NCI-H524 (cell line): ENCODE measurements at places on chromosomes 3 and 15.

DNA sequence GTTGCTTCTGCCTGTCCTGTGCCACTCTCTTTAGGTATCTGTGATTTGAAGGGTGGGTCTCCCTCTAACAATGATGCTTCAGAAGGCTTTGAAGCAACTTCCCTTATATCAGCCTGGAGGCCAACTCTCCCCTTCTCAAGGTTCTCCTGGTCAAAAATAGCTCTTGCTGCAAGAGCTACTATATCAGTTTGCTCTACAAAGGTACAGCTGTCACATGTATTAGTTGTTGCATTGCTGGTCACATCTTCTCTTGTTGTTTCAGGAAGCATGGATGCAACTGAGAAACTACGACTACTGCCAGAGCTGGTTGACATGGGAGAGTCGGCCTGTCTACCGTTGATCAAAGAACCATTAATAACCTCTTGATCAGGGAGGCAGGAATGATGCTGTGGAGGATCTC, 38.3 kb downstream of the USF3 start:
- no peak for DNase-seq

DNA sequence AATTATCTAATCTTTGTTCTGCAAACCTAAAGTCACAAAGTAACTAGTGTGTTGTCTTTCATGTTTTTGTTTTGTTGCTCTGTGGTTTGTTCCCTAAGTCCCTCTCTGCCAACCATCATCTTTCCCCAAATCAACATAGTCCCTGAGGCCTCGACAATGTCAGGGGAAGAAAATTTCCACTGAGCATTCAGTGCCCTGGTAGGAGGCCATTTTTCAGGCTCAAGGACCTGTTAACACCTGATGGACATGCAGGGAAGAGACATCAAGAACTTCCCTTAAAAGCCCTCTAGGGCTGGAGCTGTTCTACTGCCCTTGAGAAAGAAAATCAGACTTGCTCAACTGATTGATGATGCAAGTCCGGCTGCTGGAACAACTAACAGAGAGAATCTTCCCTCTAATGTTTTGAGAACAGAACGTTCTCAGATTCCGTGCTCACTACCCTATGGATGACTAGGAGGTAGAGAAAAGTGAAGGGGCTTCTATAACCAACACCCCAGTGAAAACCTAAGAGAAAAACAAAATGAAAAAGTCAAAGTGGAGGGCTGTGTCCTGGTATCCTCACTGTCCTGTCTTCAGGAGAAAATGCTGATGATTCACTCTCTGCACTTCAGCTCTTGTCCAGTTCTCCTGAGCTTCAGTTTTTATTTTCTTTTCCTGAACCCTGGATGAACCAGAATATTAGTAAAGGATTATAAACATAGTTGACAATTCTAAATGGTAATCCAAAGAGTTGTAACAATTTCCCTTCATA, 373.1 kb downstream of the FOXP1 start:
- DNase-seq = no peak

DNA sequence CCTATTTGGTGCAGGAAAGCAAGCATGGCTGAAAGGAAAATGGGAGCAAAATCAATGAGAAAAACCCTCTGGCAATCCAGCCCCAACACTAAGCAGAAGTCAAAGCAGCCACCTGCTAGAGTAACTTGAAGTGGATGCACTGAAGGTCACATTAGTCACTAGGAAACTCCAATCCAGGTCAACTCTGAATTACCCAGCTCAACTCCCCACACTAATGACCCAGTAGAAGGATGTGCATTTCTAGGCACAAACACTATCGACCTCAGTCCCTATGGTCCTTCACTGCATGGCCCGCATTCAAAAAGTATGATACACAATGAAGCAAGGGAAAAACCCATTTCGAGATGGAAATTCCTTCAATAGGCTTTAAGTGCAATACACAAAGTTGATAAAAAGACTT, 80.6 kb downstream of the RAD18 start:
- no peak for DNase-seq

DNA sequence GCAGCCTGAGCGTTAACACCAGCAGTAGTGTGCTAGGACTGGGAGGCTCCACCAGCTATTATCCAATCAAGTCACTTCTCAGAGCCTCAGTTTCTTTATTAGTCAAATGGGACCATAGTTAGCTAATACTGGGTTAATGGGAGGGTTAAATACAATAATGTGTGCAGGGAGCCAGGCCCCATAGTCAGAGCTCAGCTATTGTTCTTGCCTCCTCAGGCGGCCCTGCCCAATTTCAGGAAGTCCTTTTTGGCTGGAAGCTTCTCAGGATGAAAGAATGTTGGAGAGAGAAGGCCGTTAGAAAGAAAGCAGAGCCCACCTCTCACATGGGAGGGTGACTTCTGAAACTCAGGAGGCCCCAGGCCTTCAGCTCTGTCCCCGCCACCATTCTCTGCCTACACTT, 39.5 kb upstream of the SMAD6 start:
- DNase-seq = no peak

- no peak for DNase-seq
Measured at GRCh38 chr3:20645340-20645739, 459.3 kb upstream of the SGO1 start.
